NCI-H1417 treated with DMSO at 0.1 percent for 48 hours (cell line): ENCODE measurements at places on chromosomes 16 and 17.

- DNase-seq: no peak
Observed at GRCh38 chr17:64083093-64083492, 46.9 kb downstream of the ERN1 start.

- DNase-seq: no peak
Observed at GRCh38 chr16:49602976-49603310, 229.3 kb downstream of the C16orf78 start.

DNA sequence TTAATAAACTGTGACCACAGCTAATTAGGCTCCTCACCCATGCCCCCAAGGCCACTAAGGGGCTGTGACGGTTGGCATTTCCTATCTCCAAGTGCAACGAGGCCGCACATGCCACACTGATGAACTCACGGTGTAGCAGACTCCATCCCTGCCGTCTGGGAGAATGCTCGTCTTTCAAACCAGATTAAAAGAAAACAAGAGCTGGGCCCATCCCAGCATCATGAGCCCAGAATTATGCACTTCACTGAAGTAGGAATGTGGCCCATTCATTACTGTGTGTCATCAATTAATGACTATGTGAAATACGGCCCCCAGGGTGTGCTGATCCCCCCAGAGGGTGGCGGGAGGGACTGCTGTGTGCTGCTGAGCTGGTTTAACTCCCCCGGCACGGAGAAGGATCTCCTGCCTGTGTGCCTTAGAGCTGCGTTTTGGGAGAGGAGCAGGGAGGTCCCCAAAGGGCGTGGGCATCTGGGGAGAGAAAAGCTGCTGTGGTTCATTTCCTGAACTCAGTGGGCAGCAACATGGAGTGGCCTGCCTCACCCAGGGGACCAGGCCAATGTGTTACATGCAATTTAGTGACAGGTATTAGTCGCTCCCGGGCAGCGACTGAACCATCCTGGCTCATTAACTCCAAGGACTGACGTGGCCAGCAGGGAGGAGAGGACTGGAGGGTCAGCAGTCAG, 194.5 kb downstream of the FOXL1 start:
- DNase-seq: no peak

GRCh38 chr17:72359274-72359673, 238.5 kb downstream of the SOX9 start:
- DNase-seq: no peak

GRCh38 chr16:84194470-84195200, 3.7 kb downstream of the ADAD2 start:
- DNase-seq: no peak

DNA sequence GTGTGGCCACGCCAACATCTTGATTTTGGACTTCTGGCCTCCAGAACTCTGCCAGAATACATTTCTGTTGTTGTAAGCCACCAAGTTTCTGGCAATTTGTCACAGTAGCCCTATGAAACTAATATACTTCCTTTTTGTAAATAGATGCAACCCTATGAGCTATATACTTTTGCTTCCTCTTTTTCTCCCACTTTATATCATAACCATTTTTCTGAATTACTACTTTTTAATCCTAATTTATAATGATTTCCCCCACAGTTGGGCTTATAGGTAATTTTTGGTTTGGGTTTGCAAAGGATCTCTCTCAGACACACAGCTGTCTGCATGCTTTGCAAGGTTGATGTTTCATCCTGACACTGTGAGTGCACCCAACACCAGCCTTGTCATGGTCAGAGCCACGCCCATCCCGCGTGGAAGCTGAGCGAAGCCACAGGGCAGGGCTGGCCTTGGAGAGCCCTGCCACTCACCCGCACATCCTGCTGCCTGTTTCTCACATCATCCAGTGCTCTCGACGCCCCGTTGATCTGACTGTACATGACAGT, 5.8 kb downstream of the TRIM25 start:
- DNase-seq: no peak

DNA sequence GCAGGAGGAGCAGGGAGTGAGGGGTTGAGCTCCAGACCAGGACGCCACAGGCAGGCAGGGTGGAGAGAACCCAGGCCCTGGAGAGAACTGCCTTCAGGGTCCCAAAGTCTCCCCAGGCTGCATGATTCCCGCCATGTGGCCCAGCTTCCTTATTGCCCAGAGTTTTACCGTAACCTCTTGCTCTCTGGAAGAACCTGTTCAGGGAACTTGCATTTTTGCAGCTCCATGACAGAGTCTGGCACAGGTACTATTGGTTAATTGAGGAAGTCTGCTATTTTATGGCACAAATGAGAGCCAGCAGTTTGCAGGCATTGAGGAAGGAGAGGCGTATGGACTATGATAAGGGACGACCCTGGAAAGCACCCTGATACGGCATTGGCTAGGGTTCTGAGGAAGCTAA, 11.6 kb upstream of the NOS2 start:
- DNase-seq: no peak
